ENCODE measurements at places on chromosomes 3 and 15. TPM values are rescaled to one million over a fixed set of nuclear protein-coding genes. Genes with fewer than 3 reads are reported as not detected.
A peak's percentile ranks its signal among the peaks of the same experiment; 100 is the strongest.

RAD18 gene
- polyA plus RNA-seq = 4.7 TPM

DUOXA2 gene
- polyA plus RNA-seq = not detected

SERINC4 gene
- polyA plus RNA-seq = 0.42 TPM

UBA7 gene
- 18.3 TPM for polyA plus RNA-seq

SLC2A2 gene
- polyA plus RNA-seq = not detected

CCK gene
- 5.9 TPM for polyA plus RNA-seq

LDHAL6B gene
- polyA plus RNA-seq = 0.14 TPM

ETV5 gene
- 29.3 TPM for polyA plus RNA-seq

DNA sequence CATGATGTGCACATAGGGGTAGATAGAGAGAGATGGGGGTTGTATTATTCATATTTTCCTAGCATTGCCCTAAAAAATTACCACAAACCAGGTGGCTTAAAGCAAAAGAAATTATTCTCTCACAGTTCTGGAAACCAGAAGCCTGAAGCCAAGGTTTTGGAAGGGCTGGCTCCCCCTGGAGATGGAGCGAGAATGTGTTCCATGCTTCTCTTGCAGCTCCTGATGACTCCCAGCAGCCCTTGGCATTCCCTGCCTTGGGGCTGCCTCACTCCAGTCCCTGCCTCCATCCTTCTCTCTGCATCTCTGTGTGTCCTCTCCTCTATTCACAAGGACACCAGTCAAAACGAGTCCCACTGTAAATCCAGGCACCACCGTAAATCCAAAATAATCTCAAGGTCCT, 91.5 kb upstream of the FAM174B start:
- no peak for DNase-seq

GRCh38 chr3:171789759-171790505, 20.4 kb downstream of the PLD1 start:
- DNase-seq = no peak

GRCh38 chr3:73535137-73535536, 89.6 kb downstream of the PDZRN3 start:
- no peak for DNase-seq

- no peak for DNase-seq
Measured at GRCh38 chr15:42728560-42728959, 8.4 kb downstream of the CDAN1 start.

GRCh38 chr15:50247819-50248655, 17.5 kb downstream of the HDC start:
- DNase-seq = no peak

DNA sequence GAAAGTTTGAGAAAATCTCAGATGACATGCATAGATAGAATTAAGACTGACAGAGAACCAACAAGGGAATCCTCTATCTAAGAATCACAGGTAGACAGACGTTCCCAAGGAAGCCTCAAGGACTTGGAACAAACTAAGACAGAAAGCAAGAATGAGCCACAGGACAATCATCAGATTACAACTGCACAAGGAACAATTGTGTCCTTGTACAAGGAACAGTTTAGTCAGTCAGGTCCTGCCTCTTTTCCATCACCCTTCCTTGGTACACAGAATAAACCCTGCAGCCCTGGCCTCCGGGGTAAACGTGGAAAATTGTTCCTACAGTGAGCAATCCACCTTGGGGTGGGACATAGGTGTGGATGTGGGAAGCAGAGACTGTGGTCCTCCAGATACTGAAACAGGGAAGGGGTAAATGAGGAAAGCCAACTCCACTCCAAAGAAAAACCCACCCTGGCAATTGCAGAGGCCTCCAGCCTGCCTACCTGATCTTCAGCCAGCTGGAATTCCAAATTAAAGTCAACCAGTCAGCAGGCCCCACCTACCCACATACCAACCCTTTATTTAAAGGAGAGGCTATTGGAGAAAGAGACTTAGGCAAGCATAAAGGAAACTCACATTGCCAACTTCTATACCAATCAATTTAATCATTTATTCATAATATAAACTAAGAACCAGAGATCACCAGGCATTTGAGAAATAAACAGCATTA, 73.4 kb downstream of the ULK4 start:
- DNase-seq = no peak

DNA sequence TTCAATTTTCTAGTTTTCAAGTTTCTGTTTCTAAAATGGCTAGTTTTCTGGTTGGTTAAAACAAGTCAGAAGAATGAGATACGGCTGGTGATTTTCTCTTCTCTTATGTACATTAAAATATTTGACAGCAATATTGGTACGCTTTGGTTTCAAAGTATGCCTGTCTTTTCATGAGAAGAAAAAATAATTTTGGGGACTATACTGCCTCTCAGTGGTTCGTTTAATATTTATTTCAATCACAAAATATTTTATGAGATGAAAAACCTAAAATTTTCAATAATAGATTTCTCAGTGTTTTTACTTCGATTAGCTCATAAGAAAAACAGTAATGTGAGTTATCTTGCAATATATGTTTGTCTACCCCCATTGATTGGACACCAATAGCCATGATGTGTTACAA, 72.8 kb upstream of the AADACL2 start:
- DNase-seq = no peak

DNA sequence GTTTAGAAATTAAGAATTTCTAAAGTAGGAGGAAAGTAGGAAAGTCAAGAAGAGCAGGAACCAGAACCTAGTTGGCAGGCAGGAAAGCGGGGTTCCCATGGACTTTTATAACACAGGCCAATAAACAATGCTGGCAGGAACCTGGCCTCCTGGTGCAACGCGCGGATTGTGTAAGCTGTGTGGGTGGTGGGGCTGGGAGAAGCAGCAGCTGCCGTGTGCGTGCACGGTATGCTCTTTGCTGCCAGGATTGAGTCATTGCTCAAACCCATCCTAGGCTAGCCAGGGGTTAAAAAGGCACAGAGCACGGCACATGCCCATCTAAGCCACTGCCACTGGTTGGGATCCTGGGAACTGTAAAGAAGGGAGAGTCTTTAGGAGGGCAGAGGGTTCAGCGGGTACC, 209.9 kb upstream of the RGMA start:
- no peak for DNase-seq

DNA sequence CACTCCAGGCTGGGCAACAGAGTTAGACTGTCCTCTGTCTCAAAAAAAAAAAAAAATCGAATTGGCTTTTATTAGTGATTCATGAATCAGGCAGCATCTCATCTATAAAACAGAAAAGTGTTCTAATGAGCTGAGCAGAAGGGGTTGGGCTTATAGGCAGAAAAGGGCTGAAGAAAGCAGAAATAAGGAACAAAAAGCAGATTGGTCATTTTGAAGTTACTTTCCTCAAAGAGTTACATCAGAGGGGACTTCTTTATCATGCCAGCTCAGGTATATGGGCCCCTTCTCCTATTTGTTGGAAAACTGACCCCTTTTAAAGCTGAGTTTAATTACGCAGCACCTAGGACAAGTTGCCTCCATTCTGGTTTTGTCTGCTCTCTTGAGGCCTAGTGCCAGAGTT, 722 bp upstream of the POGLUT1 start:
- no peak for DNase-seq

DNA sequence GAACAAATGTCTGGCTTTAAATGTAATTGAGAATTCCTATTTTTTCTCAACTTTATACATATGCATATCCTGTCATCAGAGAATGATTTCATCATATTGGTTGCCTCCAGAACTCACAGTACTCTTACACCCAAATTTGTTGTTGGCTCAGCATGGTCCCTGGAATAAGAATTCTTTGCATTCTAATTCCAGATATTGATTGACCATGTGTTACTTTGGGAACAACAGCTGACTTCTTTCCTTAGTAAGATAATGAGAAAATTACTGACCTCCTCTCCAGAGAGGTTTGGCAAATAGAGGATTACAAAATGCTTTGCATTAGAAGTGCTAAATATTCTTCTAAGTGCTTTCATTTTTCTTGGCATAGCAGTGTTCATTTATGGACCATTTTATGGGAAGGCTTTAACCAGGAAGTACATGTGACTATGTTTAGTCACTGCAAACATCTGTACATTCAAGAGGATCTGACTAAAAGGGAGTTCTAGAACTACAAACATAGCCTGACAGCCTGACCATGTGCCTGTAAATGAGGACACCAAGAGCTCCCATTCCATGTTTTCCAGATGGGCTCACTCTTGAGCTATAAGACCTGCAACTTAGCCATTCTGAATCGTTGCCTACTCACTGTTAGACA, 391.6 kb upstream of the DPPA4 start:
- no peak for DNase-seq

- no peak for DNase-seq
Measured at GRCh38 chr3:137761099-137761562, 3.0 kb upstream of the SOX14 start.

GRCh38 chr15:48774484-48774883, 36.4 kb downstream of the CEP152 start:
- no peak for DNase-seq

DNA sequence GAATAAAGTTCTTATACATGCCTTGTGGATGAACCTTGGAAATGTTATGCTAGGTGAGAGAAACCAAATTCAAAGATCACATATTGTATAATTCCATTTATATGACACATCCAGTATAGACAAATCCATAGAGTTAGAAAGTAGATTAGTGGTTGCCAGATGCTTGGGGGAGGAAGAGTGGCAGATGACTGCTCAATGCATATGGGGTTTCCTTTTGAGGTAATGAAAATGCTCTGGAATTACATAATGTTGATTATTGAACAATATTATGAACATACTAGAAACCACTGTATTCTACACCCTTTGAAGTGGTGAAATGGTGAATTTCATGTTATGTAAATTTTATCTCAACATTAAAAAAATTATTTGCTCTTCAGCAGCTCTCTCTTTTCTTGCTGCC, 100.8 kb downstream of the DHX36 start:
- DNase-seq = no peak

DNA sequence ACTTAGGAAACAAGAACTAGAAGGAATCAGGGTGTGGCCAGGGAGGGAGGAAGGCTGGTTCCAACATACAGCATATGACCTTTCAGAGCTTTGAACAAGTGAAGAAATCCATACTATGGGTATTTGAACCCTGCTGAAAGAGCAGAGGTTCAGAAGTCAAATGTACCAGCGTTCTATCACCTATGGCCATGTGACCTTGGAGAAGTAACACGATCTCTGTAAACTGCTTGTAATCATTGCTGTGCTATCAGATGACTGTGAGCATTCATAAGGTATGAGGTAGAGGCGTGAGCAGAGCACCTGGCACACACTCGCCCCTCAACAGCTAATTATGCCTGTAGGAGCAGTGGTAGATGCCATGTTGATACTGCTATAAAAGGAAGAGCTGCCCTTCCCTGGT, 55.2 kb downstream of the KLHL6 start:
- DNase-seq = no peak

GRCh38 chr3:101963902-101964362, 114.6 kb downstream of the NFKBIZ start:
- DNase-seq = no peak

DNA sequence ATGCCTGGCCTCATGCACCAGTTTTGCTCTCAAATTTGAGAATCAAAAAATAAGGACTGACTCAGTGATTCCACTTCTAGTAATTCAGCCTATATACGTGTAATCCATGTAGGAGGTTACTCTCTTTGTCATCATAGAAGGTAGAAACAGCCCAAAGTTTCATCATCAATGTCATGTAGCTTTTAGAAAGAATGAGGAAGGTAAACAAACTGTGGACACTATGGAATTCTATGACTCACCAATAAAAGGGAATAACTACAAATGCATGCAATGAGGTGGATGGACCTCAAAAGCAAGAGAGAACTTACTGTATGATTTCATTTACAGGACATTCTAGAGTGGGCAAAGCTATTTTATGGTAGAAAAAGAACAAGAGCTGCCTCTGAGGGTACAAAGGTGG, 93.2 kb upstream of the LRIG1 start:
- no peak for DNase-seq

- DNase-seq = no peak
Measured at GRCh38 chr15:101320501-101321052, 25.5 kb upstream of the SNRPA1 start.

DNA sequence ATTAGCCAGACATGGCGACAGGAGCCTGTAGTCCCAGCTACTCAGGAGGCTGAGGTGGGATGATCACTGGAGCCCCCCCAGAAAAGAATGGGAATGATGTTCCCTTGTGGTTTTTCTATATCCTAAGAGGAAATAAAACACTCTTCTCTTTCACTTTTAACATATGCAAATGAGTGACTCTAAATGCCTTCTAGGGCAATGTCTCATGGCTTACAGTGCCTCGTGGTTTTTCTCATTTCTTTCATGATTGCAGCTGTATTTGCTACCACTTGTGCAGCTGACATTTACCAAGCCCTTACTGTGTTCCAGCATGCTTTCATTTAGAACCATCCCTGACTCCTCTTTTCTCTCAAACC, 26.4 kb downstream of the STOML1 start:
- DNase-seq = no peak

DNA sequence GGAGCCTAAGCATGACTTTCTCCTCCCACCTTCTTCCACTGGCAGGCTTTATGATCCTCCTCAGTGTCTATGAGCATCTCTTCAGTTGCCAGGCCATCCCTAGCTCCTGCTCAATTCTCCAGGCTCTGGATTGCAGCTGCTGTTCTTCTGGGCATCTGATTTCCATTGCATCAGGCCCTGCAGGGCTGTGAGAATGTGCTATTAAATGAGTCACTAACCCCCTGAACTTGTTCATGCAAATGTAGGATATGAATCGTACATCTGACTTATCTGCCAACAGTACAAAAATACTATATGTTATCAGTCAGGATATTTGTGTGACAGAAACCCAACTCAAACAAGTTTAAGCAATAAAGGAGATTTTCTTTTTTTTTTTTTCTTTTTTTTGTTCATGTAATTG, 11.9 kb downstream of the GPR176 start:
- DNase-seq = no peak

- DNase-seq = no peak
Measured at GRCh38 chr3:153889905-153890334, 231.3 kb upstream of the ARHGEF26 start.

- no peak for DNase-seq
Measured at GRCh38 chr3:177351757-177352158, 154.5 kb upstream of the TBL1XR1 start.

DNA sequence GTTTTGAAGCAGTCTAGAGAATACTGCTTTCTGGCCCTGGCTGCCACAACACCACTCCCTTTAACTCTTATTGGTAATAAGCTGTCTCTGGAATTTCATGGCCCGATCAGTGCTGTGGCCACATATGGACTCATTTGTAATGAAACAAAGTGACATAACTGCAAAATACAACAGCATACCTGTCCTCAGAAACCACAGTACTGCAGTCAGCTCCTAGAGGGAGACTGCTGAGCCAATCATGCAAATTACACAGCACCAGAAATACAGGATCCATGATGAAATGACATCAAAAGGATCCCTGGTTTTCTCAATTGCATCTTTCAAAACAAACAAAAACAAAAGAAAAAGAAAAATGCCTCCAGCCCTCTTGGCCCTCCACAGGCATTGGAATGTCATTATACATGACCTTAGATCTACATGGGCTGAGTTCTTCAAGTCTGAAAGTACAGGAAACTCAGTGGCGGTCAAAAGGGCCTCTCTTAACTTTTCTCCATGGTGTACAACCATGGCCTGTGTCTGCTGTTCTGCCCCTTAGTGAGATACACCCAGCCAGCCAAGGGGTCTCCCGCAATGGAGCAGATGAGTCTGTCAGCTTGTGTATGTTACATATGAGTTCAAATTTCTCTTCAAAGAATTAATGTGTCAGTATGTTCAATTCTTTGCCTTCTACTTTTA, 24.9 kb upstream of the KBTBD12 start:
- no peak for DNase-seq

- DNase-seq = peak; percentile 71
Measured at GRCh38 chr3:171306631-171307030, 153.6 kb downstream of the TNIK start.

All from forelimb muscle (tissue), 1 donor.